ENCODE measurements at places on chromosomes 2 and 18.

GRCh38 chr2:148255929-148256328 is 235.0 kb downstream of the MBD5 start:
- DNase-seq = no peak

GRCh38 chr18:78639006-78639950 is 340.3 kb upstream of the SALL3 start:
- no peak for DNase-seq

GRCh38 chr18:10459587-10459986 is 5.2 kb downstream of the APCDD1 start:
- DNase-seq = no peak

DNA sequence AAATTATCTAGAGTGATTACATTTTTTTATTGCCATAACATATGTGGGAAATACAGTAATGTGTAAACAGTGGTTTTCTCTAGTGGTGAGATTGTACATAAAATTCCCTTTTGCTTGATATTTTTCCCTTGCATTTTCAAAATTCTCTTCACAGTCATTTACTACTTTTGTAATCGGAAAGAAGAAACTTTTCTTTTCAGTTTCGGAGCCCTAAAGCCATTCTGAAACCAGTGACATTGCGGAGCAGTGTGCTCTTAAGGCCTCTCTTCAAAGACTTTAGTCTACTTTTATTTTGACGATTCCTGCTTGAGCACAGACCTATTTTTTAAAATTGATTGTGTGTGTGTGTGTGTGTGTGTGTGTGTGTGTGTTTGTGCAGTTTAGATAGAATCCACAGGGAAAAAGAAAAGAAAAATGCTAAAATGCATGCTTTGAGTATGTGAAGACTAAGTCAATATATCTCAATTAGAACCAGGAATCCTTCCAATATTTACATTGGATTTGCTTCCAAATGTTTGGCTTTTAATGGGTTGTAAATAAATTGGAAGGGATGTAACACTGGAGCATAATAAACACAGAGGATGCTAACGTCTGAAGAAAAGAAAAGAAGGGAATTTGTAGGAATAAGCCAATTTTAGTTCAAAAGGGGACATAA is 357.4 kb downstream of the RND3 start:
- no peak for DNase-seq

DNA sequence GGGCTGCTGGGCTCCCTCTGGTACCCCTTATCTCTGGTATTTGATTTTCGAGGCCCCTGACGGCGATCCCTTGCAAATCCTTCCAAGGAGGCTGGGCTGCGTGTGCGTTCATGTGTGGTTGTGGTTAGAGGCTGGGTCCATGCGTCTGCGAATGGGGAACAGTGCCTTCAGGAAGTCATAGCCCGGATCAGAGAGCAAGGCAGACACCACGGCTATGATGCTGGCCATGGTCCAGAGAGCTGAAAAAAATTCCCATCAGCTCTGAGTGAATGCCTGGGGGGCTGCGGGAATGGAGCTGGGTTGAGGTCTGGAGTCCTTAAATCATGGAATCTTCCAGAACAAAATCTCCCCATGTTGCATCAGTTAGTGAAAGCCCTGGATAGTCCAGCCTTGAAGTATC is 145.5 kb downstream of the ACKR3 start:
- no peak for DNase-seq

GRCh38 chr2:193228276-193228675 is 1033.5 kb upstream of the TMEFF2 start:
- no peak for DNase-seq

GRCh38 chr2:101803128-101803527 is 105.6 kb downstream of the MAP4K4 start:
- no peak for DNase-seq
